Fibroblast of mammary gland (primary cell): ENCODE measurements at places on chromosomes 2 and 18.

DNA sequence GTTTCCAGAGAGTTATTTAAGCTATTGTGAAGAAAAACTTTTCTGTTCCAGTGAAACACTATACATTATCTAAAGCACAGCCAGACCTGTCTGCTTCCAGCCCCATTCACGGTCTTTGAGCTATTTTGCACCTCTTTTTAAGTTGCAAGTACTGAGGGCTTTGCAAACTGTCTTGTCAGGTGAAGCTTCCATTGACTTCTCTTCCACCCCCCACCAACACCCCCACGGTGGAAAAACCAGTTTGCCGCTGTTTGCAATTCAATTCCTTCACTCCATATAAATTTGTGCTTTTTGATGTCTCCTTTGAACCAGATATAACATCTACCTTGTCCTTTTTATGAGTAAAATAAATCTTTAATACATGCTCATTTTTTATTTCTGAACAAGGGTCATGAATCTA lies 15.7 kb downstream of the B3GNT7 start:
- no peak for DNase-seq

DNA sequence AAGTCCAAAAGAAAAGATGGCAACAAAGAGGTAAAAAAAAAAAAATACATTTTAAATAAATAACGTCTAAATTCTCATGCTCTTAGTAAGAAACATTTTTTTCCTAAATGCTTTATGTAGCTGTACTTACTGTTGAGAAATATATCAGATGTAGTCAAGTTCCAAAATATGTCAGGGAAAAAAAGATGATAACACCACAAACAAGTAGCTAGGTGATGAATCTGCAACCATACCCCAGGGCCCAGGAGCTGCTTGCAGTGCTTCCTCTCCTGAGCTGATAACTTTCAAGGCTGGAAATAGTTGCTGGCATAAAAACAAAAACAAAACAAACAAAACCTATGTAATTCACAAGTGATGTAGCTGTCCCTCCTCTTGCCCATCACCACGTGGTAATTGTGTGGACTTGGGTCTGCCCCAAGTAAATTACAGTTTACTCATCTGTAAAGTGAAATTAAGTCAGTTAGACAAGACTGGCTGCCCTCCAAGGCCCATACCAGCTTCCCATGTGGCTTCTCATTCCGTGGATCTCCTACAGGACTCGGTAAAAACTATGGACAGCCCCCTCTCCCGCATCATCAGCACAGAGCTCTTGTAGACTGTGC lies 82.6 kb downstream of the SP100 start:
- DNase-seq = peak; percentile 3

DNA sequence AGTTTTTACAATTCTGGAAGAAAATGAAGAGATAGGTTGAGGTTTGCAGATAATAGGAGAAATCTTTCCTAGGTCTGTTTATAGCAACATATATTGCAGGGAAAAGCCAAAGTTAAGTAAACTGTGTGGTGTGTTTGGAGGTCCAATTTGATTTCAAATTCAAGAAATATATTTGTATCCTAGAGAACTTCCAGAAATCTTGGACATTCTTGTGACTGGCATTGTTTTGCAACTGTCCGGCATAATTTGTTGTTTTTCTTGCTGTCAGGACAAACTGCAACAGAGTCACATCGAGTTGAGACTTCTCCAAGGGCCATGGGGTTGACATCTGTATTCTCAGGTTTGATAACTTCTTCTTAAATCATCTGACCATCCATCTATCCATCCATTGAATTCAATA lies 170.9 kb upstream of the ZEB2 start:
- DNase-seq = no peak

DNA sequence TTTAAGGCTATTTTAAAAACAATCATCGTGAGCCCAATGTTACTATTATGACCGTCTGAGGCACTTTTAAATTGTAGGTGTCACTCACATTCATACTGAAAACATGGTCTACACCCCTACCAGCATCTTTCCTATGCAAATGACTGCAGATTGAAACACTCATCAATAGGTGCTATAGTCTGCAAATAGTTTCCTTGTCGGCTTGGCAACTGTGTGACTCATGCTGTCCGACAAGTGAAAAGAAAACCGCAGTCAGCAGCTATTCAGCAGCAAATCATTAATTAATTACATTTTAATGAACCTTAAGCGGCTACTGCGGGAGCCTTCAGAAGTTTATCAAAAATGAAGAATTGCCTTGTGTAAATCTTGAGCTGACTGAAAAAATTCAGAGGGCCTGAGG lies 134.4 kb downstream of the FIGN start:
- DNase-seq = peak; percentile 4

DNA sequence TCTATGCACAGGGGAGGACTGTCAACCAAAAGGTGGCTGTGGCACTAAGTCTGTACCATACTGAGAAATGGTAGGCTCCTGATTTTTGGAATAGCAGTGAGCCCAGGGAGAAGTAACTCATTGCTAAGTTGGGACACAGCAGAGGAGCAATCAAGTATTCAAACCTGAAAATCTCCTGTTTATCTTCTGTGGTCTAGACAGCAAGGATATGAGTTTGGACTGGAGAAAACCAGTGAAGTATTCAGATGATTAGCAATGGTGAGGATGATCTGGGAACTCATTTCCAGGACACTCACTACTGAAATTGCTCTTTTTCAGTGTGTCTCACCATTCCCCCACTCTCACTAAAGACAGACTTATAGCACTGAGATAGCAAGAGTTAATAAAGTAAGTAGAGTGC lies 112.0 kb downstream of the GULP1 start:
- no peak for DNase-seq
